ENCODE measurements at places on chromosomes 13 and 19.

DNA sequence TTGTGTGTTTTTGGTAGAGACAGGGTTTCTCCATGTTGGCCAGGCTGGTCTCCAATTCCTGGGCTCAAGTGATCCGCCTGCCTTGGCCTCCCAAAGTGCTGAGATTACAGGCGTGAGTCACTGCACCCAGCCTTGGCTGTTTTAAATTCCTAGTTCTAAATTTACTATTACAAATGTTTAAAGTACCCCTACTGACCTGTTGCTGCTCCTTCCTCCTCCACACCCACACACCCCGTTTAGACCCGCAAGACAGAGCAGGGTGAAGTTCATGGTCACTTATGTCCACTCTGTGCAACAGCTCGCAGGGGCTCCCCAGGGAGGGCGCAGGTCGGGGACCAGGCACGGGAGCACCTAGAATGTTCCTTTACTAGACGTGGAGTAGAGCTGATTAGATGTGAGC is 28.7 kb downstream of the TMEM161A start:
- DNase-seq, result no peak

DNA sequence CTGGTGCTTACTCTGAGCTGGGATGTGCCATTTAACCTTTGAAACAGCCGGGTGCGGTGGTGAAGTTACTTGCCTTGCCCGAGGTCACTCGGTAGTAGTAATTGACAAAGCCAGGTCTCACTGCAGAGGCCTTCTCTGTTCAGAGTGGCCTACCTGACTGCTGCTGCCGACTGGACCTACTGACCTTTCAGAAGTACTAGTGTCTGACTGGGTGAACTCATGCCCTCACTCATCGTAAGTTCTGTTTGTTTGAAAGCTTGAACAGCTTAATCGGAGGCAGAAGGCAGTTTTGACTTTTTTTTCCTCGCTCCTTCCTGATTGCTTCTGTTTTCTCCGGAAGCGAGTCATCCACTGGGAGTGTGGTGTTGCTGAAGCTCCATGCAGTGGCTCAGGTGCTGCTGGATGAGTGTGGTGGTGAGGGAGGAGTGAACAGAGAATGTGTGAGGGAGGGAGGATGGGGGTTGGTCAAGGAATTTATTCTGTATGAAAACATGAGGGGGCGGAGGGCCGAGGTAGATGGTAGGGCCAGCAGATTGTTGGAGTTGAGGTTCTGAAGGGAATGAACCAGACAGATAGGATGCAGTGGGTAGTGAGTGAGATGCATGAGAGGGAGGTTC is 2.7 kb downstream of the SPINT2 start:
- DNase-seq, result no peak

GRCh38 chr19:17125728-17126677 is 50.4 kb downstream of the MYO9B start:
- no peak for DNase-seq

DNA sequence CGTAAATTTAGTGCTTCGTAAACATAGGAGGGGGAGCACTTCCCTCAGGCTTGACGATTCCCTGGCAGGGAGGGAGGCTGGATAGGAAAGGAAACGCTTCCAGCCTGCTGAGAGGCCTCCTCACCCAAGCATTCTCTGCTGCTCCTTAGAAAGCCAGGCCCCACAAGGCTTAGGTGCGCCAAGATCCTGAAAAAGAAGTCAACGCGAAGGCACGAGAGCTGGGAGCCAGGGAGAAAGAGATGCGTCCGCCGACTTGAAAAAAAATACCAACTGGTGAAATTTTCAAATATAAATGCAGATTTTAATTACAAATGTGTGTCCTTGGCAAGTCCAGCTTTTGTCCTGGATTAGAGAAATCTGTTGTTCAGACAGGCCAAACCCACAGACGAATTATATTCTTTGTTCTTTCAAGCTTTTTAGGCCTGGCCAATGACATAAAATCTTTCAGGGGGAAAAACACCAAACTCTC is 64.0 kb downstream of the ALOX5AP start:
- DNase-seq, result no peak

- no peak for DNase-seq
These were observed 12.7 kb downstream of the ARHGAP45 start for GRCh38 chr19:1079566-1080111.

- no peak for DNase-seq
These were observed 42.7 kb upstream of the MIR17HG start for GRCh38 chr13:91304741-91305140.

DNA sequence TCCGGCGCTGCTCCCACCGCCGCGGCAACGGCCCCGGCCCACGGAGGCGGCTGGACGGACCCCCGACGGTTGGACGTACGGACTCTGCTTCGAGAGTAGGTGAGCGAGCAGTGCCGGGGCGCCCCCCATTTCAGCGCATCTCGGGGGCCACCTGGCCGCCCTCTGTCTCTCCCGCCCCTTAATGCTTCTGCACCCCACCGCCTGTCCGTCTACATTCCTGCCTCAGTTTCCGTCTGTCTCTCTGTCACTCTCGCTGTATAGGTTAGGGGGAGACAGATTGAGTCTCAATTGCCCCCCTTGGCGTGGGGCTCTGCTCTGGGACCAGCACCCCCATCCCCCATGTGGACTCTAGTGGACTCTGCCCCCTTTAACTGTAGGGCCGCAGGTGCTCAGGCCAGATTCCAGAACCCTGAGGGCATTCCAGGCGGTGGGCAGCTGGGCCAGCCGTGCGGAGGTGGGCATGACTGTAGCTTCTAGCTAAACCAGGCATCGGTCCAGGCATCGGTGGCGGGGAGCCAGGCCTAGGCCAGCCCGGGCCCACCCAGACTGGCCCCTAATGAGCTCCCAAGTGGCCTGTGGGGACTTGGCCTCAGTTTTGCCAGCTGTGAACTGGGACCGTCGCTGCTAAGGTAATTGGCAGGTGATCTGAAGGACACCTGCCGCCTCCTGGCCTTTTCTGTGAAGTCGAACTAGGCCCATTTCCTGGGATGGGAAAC is 373 bp downstream of the TNFAIP8L1 start:
- DNase-seq, result no peak

- DNase-seq, result no peak
These were observed 93.0 kb downstream of the SLC7A1 start for GRCh38 chr13:29502391-29503008.

DNA sequence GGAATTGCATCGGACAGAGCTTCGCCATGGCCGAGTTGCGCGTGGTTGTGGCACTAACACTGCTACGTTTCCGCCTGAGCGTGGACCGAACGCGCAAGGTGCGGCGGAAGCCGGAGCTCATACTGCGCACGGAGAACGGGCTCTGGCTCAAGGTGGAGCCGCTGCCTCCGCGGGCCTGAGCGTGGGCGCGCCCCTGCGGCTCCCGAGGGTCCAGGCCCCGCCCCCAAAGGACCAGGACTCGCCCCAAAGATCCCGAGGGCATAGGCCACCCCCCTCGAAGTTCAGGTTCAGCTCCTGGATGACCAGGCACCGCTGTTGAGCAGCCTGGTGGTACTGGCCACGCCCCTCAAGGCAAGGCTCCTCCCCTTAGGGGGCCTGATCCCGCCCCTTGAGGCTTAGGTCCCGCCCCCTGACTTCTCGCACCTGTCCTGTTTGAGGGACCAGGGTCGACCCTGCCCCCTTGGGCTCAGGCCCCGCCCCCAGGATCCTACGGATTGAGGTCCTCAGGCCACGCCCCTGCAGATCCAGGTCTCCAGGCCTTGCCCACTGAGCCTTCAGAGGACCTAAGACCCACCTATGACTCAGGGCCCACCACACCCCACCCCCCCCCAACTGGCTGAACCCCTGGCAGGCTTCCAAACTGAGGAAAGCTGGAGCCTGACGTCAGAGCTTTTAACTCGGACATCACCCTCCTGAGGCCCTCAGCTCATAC is 43.1 kb downstream of the CYP4F22 start:
- DNase-seq, result no peak

All from AG09319 (cell line).